ENCODE measurements at places on chromosomes 4 and X.

DNA sequence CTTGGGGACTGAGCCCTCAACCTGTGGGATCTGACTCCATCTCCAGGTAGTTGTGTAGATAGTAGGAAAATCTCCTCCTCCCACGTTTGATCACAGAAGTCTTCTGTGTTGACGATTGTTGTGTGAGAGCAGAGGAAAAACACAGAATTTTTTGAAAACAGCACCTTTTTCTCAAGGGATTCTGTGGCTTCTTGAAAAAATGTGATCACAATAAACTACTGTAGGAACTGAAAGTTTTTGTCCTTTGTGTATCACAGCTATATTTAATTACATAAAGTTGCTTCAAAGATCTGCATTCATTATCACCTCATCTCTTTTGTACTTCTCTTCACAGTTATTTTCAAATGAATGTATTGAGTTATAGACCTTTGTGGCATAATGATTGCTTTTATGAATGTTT lies 85.1 kb downstream of the AFF1 start:
- DNase-seq = no peak

GRCh38 chrX:77977095-77977494 lies 7.7 kb upstream of the PGAM4 start:
- DNase-seq = no peak

GRCh38 chr4:70801265-70801809 lies 38.4 kb downstream of the GRSF1 start:
- DNase-seq = no peak

DNA sequence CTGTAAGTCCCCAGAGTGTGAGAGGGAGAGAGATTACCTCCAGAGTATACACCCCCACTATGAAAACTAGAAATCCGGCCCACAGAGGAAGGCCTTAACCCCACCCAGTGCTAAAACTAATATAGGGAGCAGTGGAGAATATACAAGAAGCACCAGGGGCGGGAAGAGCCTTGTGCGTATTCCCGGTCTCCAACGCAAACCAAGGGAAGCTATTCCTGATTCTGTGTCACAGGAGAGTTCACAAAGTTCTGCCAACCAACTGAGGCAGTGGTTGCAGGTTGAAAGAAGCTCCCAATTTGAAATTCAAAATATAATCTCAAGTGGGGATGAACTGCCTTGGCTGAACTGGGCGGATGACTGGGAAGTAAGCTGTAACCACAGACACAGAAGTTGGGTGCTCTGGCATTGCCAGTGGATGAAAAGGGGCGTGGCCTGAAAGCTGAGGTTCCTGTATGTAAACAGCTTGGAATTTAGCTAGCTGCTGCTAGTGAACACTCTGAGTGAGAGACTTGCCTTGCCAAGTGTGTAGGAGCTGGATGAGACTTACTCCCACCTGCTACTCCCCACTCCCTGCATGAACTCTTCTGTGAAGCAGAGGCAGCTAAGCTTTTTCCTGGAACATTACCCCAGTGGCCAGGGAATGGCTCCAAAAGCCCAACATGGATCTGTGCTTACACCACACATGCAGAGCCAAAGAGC lies 32.7 kb downstream of the ELF2 start:
- peak; percentile 15 for DNase-seq

DNA sequence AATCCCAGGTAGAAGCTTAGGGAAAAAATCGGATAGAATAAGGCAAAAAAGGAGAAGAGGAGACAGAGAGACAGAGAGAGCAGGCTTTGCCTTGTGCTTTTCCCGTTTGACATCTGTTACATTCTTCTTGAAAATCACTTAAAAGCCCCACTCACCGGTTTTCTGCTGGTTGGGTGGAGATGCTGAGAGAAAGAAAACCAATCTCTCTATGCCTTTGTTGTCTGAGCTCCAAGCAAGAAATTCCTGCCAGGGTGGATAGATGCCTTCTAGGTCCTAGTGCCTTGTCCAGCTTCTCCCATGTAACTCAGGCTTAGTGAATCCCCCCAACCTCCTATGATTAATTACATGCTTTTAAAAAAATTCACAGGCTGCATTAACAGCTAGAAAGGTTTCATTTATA lies at the start of gene DCX:
Gene DCX (minus strand): TSS at position 210 of the 400 bp plus-strand sequence. CDS start 1,794 bp downstream, outside the sequence.
- DNase-seq = no peak

DNA sequence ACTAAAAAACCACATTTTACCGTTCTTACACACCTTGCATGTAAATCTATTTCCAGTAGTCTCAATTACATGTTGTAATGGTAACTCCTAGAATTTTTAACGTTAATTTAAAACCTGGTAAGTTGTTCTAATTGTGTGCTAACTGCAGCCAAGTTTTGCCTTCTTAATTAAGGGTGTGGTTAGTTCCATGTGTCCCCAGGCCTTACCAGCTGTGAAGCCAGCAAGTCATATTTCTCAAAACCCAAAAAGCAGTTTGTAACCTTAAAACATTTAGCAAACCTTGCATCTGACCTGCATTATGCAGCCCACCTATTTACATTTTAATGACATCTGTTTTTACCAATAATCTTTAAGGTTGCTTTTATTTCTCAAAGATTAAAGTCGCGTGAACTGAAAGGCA lies 18.4 kb upstream of the FAM47E start:
- no peak for DNase-seq

- no peak for DNase-seq
Measured at GRCh38 chr4:155473420-155474095, 96.8 kb upstream of the MAP9 start.

- no peak for DNase-seq
Measured at GRCh38 chr4:84433633-84434222, 65.4 kb downstream of the NKX6-1 start.

DNA sequence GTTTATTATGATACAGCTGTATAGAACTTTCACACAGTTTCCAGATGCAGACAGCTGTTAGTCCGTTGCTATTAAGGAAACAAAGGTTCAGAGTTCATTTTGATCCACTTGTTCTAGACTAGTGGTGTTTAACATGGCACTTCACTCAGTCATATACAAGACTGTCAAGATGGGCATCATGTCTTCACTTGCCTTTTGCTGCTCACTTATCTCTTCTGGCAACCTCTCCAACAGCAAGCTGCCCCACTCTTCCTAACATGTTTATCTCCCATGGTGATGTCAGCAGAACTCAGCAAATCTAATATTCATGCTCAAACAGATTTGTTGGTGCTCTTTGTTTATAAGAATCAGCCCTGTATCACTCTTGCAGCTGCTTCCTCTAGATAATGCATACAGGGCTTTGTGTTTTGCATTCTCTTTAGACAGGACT lies 236.2 kb upstream of the HAND2 start:
- DNase-seq = no peak

DNA sequence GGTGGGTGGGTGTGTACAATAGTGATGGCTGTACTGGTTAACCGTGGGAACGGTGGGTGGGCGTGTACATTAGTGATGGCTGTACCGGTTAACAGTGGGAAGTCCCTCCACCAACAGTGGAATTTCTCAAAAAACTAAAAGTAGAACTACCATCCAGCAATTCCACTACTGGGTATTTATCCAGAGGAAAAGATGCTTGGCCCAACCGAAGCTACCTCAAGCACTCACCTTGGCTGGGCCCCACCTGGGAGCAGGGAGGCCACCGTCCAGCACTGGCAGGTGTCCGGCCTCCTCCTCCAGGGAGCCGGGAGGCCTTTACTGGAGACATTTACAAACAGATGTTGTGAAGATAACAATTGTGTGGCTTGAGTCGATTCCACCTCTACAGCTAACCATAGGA lies 6.0 kb upstream of the MAEA start:
- no peak for DNase-seq

DNA sequence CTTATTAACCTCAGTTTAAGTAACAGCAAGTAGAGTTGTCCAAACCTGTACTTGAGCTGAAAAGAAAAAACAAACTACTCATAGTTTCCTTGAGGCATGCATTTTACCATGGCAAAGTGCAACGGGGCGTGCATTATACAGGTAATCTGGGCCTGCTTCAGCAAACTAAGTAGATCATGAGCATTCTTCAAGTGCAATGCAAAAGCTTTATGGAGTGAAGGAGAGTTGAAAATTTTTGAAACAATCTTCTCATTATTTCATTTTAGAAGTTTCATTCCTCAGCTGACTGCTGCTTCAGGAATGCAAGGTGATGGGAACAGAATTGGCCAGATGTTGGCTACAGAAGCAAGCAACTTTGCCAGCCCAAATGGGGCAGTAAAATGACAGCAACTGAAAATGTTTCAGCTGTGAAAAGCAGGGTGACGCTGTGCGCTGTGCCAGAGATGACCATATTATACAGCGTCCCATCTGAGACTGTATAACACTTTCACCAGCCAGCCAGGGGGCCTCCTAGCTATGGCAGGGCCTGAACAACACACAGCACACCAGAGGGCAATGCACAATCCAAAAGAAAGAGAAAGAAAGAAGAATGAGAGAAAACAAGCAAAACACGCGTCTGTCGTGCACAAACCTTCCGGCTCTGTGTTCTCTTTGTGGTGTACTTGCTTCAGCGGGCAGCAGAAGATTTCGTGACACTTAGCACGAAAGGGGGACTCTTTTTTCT lies 145.5 kb upstream of the FGF13 start:
- no peak for DNase-seq
